Stimulated activated CD8-positive, alpha-beta memory T cell treated with anti-CD3 and anti-CD28 coated beads, Interleukin-15, amount 100 ng/mL, for 48 hours (primary cell): ENCODE measurements at places on chromosomes 16 and 17.

DNA sequence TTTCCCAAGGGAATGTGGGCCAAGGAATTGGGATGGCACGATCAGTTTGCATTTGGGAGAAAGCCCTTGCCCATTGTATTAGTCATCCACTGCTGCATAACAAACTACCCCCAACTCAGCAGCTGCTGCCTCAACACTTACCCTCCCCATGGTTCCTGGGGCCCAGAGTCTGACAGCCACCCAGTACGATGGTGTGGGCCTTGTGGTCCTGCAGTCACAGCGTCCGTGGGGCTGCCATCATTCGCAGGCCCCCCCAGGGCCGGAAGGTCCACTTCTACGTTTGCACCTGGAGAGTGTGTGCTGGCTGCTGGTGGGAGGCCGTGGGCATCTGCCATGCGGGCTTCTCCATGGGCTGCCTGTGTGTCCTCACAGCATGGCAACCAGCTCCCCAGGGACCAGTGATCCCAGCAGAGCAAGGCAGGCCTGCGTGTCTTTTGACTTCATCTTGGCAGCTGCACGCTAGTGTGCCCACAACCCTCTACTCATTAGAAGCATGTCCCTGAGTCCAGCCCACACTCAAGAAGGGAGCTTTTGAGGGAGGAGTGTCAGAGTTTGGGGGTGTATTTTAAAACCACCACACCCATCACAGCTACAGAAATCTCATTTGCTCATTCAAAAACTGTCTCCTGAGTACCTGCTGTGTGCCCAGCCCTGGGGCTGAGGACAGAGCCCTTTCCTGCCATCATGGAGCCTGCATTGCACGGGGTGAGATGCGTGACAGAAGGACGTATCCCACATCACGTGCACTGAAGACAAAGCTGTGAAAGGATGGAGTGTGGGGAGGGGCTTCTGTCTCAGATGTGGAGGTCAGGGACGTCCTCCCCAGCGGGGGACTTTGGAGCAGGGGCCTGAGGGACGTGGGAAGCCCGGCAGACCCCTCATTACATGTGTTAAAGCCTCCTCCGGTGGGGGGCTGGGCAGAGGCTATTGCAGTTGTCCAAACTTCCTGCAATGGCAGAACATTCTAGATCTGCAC lies 185.0 kb upstream of the ZNF469 start:
- DNase-seq: no peak

DNA sequence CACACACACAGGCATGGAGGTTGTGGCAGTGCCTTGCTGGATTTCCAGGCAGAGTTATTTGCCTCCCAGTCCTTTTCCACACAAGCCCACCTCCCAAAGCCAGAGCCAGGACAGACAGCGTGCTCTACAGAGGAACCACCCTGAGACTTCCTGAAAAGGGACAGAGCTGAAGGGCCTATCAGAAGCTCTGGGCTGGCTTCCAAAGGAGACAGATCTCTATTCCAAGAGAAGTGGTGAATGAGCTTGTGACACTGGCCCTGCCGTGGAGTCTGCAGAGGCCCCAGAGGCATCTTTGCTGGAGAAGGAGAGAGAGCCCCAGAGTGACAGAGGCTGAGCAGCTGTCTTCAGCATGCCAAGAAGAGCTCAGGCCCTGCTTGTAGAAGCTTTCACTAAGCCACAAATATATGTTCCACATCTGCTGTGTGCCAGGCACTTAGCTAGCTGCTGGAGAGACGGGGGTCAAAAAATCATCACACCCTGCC lies 8.3 kb upstream of the LPCAT2 start:
- no peak for DNase-seq

DNA sequence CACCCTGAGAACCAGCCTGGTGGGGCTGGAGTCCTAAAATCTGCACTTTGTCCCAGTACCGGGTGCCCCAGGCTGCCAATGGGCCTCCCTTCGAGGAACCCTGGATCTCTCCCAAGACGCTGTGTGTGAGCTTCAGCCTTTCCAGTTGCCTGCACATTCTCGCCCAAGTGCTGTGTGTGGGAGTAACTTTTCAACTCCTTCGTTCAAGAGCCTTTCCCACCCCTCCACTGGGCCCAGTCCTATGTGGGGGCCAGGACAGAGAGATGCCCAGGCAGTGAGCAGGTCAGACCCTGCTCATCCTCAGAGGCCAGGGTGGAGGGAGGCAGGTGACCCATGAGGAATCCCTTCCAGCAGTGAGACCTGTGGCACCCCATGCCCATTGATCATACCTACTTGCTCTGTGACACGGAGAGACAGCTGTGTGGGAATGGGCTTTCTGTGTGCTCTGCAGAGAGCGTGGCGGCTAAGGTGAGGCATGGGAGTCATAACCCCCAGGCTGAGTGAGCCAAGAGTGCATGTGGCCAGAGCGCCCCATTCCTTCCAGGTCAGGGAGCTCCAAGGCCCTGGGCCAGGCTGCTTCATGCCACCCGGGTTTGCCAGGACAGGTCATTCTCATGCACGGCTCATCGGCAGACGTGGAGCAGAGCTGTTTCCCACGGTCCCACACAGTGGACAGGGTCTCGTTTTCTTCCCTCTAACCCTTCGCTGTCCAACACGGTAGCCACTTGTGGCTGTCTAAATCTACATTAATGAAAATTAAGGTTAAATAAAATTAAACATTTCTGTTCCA lies 154.4 kb downstream of the CLEC16A start:
- DNase-seq: no peak

DNA sequence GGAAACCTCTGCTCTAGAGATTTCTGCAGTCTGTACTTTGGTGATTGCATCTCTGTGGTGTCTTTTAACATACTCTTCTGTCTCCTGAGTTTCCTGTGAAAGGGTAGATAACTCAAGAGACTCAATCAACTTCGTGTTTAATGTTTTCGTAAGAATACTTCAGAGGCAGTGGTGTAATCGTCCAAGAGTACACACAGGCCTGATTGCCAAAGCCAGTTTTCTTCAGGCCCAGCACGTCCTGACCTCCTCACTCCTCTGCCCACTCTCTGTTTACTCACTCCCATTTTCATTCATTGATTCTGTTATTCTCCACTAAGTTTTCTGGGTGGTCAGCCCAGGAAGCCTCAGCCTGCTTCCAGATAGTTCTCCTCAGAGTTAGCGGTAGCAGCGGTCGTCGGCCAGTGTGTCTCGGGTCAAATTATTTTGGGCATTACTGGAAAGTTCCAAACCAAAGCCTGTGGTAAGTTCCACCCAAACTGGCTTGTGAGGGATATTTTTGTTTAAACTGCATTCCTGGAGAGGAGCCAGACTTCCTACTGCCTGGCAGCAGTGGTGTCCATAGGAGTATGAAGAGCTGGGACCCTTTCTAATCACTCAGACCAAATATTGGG lies 293.2 kb downstream of the WWOX start:
- no peak for DNase-seq

DNA sequence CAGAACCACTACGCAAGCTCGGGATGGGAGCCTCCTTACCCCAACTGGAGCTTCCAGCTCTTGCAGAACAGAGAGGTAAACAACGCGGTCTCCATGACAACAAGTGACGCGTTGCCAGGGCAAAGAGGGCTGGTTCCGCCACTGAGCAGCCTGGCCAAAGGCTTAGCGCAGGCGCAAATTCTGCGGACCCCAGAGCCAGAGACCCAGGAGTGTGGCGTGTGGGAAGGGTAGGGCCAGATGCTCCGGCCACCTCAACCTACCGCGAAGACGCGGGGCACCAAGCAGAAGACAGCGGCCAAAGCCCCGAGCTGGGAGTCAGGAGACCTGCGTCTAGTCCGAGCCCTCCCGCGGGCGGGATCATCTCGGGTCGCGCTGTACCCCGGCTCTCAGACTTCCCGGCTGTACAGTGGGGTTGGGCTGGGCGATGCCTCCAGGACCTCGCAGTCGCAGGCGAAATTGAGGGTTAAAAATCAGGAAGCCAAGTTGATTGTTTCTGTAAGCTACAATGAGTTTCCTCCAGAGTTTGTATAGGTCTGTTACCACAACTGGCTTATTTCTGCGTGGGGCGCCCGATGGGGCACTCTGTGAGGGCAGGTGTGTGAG lies at the start of gene TEKT1:
TEKT1 (minus strand) TSS at position 69 of the 603 bp plus-strand sequence. CDS start 1,353 bp downstream, outside the sequence.
- DNase-seq: peak; percentile 46

GRCh38 chr17:36107660-36108059 lies 4.0 kb downstream of the CCL4 start:
- DNase-seq: peak; percentile 16
